ENCODE measurements at places on chromosomes 6 and 20.

- DNase-seq = no peak
Observed at GRCh38 chr6:157533048-157533871, 152.3 kb downstream of the ZDHHC14 start.

GRCh38 chr6:149006671-149007070 lies 259.8 kb downstream of the UST start:
- DNase-seq = peak; percentile 63

DNA sequence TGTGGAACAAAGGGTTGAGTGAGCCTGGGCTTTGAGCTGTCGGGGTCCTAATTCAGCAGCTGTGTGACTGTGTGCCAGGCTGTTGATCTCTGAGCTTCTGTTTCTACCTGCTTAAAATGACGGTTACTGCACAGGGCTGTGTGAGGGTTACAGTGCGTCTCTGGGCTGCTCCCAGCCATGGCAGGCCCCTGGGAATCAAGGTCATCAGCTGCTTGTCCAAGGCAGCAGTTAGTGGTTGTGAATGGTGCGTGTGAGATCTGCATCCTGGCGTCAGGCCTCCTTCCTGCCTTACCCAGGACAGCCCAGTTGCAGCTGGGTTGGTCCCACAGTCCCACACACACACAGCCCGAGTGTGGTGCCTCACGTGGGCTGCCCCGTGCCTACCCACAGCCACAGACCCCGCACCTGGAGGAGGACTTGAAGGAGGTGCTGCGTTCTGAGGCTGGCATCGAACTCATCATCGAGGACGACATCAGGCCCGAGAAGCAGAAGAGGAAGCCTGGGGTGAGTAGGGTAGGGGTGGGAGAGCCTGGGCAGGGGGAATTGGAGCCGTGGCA lies 15.6 kb downstream of the GTSF1L start:
- no peak for DNase-seq

GRCh38 chr6:134145786-134146185 lies 93.4 kb upstream of the SLC2A12 start:
- DNase-seq = peak; percentile 57

DNA sequence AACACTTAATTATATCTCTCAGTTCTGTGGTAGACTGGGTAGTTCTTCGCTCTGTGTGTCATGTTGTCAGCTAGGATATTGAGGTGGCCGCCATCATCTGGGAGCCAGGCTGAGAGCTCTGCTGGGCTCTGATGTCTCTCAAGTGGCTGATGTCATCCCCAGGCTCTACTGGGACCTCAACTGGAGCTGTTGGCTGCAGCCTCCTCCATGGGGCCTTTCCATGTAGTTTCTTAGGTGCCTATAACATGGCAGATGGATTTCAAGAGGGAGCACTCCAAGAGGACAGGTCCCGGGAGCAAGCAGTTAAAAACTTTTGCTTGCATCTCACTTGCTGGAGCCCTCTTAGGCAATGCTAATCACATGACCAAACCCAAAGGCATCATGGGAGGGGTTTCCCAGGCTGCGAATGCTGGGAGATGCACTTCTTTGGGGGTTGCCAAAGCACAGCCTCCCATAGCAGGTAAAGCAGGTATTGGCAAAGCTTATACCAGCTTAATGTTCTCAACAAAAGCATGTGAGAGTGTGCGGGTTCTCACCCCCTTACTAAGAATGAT lies 129.8 kb downstream of the TMEM242 start:
- no peak for DNase-seq

DNA sequence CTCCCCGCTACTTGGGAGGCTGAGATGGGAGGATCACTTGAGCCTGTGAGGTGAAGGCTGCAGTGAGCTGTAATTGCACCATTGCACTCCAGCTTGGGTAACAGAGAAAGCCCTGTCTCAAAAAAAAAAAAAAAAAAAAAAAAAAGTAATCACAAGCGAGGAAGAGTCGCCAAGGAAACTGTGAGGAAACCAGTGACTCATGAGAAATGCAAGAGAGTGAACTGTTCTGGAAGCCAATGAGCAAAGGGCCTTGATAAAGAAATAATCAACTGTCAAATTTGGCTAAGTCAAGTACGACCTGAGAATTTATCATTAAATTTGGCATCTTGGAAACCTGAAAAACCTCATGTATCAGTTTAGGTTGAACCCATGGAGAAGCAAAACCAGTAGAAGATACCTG lies 16.1 kb upstream of the LAMP5 start:
- DNase-seq = peak; percentile 43

GRCh38 chr20:47362361-47363219 lies 6.1 kb upstream of the ZMYND8 start:
- no peak for DNase-seq

DNA sequence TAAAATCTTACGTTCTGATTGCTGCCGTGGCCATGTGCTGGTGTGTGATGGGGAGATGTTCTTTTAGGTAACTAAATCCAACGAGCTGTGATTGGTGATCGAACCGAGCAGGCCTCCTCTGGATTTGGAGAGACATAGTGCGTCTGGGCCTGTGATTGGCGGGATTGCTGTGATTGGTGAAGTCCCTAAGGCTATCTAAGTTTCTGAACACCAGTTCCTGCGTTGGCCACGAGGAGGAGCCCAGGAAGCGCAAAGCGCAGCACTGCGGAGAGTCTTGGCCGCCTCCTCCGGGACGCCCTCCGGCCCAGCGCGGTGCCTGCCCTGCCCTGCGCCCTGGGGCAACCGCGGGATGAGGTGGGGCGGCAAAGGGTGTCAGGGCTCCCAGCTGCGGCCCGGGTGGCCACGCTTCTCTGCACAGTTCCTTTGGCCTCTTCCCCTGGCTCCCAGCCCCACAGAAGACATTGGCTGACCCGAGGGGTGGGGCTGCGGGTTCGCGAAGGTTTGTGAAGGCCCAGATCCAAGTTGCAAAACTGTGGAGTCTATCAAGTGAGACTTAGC lies 33.0 kb downstream of the HNF4A start:
- DNase-seq = peak; percentile 71

DNA sequence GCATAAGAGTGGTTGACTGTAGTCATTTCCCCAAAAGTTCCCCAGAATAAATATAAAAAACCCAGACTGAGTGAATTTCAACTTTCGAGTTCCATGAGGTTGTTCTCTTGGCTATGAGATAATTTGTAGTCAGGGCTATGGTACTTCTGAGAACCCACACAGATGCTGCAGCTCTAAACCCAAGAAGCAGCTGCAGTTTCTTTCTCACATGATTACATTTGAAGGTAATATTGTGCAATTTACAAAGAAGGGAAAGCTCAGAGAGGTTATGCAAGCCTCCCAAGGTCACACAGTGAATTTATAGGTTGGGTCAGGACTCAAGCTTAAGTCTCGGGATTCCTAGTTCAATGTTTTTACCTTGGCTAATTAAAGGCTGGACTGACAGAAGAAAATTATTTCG lies 29.7 kb upstream of the CD93 start:
- DNase-seq = no peak

DNA sequence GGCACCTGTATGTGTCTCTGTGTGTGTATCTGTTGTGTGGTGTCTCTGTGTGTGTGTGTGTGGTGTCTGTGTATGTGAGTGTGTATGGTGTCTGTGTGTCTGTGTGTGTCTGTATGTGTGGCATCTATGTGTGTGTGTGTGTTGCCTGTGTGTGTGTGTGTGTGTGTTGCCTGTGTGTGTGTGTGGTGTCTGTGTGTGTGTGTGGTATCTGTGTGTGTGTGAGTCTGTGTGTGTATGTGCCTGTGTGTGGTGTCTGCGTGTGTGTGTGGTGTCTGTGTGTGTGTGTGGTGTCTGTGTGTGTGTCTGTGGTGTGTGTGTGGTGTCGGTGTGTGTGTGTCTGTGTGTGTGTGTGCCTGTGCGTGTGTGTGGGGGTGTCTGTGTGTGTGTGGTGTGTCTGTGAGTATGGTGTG lies 31.7 kb upstream of the VEGFA start:
- no peak for DNase-seq

Measured in fibroblast of skin of right biceps (primary cell).